ENCODE measurements at places on chromosomes 11 and 22. TPM values are rescaled to one million over a fixed set of nuclear protein-coding genes. Genes with fewer than 3 reads are reported as not detected.

The DKK3 gene
- total RNA-seq: not detected

The OPCML gene
- total RNA-seq: not detected

- DNase-seq: no peak
Observed at GRCh38 chr11:74992852-74993251, 4.1 kb downstream of the NEU3 start.

GRCh38 chr22:30827646-30828045, 133.0 kb downstream of the OSBP2 start:
- no peak for DNase-seq

All from activated CD4-positive, alpha-beta T cell treated with anti-CD3 and anti-CD28 coated beads, Interleukin-2, amount 10 ng/mL, durations not matched to agents 24 days and 14 days (primary cell).